ENCODE measurements at places on chromosomes 16 and 17. TPM values are rescaled to one million over a fixed set of nuclear protein-coding genes. Genes with fewer than 3 reads are reported as not detected.

Gene TEKT3
- 0.11 TPM for total RNA-seq

Gene ASB16
- under 0.01 TPM for total RNA-seq

Gene PIK3R5
- not detected for total RNA-seq

Gene TMIGD1
- total RNA-seq, result not detected

Gene KRT33A
- not detected for total RNA-seq

Gene WRAP53
- total RNA-seq, result 9.8 TPM

Gene RNU2-1
- not detected for total RNA-seq

Gene MT1A
- 3.9 TPM for total RNA-seq

Gene C16orf96
- not detected for total RNA-seq

Gene ZSCAN10
- not detected for total RNA-seq

Gene SULT1A4
- total RNA-seq, result 1.1 TPM

Gene KRT31
- total RNA-seq, result not detected

Gene SLC47A2
- total RNA-seq, result not detected

Gene FAM171A2
- 1.8 TPM for total RNA-seq

Gene ITGAX
- 1.2 TPM for total RNA-seq

Gene MPP2
- total RNA-seq, result 2.1 TPM

Gene SNAI3
- total RNA-seq, result 0.12 TPM

Gene CEP295NL
- total RNA-seq, result 5.6 TPM

Gene PRAC2
- total RNA-seq, result not detected

Gene TPSB2
- total RNA-seq, result not detected

Gene OR1G1
- total RNA-seq, result not detected

Gene UTS2R
- not detected for total RNA-seq

Gene CYBC1
- total RNA-seq, result 63.5 TPM

Gene CORO7
- total RNA-seq, result 25.6 TPM

Gene HAP1
- total RNA-seq, result under 0.01 TPM

Gene NPLOC4
- total RNA-seq, result 80.0 TPM

Gene SLC6A4
- 0.11 TPM for total RNA-seq

Gene PLEKHH3
- total RNA-seq, result 14.6 TPM

Gene KRTAP2-2
- not detected for total RNA-seq

Gene COIL
- 13.6 TPM for total RNA-seq

Gene EFNB3
- 0.12 TPM for total RNA-seq

Gene PDE6G
- total RNA-seq, result not detected

Gene SOX9
- total RNA-seq, result 2.9 TPM

Gene KRTAP16-1
- total RNA-seq, result not detected

Gene MYH3
- 0.77 TPM for total RNA-seq

Gene GJC1
- 56.0 TPM for total RNA-seq

Gene HID1
- total RNA-seq, result 0.75 TPM

Gene KRTAP4-5
- not detected for total RNA-seq

Gene MARVELD3
- not detected for total RNA-seq

Gene DYNLRB2
- total RNA-seq, result not detected

Gene TBX2
- 21.0 TPM for total RNA-seq

Gene ACBD4
- total RNA-seq, result 3.9 TPM

Gene PRSS21
- total RNA-seq, result 3.4 TPM

Gene GUCY2D
- total RNA-seq, result under 0.01 TPM

Gene ANKRD13B
- total RNA-seq, result 5.0 TPM

Gene RTN4RL1
- 0.11 TPM for total RNA-seq

Gene RPTOR
- 26.5 TPM for total RNA-seq

Gene KCNH6
- not detected for total RNA-seq

Data from uterine smooth muscle cell (primary cell).